DMS79 (cell line): ENCODE measurements at places on chromosomes 7 and 10.

GRCh38 chr10:36468620-36469019 lies 656.8 kb upstream of the ANKRD30A start:
- no peak for DNase-seq

DNA sequence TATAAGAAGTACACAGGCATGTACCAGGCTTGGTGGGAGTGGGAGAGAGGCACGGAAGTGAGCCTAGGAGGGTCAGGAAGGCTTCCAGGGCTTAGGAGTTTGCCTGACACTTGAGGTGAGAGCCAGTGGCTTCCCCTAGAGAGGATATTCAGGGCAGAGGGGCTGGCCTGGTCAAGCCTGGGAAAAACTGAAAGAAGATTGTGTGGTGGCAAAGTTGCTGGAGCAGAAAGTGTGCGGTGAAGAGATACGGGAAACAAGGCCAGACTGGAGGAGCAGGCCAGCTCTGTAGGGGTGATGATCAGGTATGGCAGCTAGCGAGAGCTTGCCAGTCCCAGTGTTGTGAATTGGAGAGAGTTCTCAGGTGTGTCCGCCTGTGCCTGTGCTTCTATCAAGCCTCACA lies 129.9 kb downstream of the CCNY start:
- DNase-seq, result no peak

DNA sequence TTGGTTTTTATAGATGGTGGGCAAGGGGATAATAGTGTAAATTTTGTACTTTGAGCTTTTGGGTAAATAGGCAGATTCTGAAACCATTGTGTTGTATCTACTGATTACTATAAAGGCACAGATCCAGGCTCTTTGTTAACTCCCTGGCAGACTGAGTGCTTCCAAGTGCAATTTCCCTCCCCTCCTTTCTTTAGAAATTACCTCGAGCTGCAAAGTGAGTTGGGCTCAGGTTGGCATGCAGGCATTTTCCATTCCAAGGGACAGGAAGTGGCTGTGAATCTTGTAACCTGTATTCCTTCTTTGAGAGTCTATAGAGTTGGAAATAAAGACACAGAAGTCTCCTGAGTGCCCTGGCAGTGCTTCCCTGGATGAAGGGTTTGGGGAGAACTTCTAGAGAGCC lies 494.2 kb upstream of the GALNT17 start:
- peak; percentile 33 for DNase-seq

- DNase-seq, result no peak
Observed at GRCh38 chr10:126758867-126759266, 88.4 kb upstream of the C10orf90 start.

DNA sequence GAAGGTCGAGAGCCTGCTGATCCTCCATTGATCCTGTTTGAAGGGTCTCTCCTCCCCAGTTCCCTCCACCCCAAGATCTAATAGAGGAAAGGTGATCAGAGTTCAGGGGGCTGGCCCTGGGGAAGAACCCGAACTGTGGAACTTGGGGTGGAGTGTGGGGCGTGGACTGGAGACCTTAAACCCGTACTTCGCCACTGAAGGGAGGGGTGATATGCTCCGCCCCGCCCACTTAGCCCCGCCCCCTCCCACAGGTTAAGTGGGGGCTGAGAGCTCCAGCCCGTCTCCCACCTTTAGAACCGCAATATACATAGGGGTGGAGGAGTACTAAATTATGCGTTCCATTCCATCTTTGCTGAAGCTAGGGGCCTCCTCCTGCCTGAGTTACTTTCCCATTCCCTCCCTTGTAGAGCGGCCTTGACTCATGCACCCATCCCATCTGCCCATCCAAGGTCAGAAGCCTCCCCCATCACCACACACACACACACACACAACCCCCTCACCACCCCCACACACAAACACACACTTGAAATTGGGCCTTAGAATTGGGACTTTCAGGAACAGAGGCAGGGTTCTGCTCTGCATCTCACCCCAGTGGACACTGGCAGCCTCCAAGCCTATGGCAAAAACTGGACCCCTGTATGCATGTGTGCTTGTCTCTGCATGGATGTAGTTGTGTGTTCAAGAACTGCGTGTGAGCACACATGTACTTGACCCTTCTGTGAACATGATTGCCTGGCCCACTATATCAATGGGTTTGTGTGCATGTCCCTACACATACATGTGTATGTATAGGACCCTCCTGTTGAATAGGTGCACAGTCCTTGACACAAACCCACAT lies 991 bp downstream of the SEMA4G start:
- DNase-seq, result no peak

DNA sequence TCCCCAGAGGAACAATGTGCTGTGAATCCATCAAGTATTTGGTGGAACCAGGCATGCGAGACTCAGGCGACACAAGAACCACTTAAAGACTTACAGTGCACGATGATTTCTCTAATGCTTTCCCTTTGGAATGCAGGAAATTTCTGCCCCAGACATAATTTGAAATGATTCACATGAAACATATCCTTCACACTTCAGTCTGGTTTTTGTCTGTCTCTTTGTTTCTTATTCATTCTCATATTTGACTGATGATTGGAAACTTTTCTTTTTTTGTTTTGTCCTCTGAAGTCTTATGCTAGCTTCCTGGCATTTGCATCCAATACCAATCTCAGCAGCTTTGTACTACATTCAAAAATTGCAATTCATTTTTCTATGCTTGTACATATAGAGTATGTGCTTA lies 502.8 kb downstream of the PHTF2 start:
- no peak for DNase-seq

GRCh38 chr7:155810770-155811559 lies 1.3 kb downstream of the SHH start:
- no peak for DNase-seq

DNA sequence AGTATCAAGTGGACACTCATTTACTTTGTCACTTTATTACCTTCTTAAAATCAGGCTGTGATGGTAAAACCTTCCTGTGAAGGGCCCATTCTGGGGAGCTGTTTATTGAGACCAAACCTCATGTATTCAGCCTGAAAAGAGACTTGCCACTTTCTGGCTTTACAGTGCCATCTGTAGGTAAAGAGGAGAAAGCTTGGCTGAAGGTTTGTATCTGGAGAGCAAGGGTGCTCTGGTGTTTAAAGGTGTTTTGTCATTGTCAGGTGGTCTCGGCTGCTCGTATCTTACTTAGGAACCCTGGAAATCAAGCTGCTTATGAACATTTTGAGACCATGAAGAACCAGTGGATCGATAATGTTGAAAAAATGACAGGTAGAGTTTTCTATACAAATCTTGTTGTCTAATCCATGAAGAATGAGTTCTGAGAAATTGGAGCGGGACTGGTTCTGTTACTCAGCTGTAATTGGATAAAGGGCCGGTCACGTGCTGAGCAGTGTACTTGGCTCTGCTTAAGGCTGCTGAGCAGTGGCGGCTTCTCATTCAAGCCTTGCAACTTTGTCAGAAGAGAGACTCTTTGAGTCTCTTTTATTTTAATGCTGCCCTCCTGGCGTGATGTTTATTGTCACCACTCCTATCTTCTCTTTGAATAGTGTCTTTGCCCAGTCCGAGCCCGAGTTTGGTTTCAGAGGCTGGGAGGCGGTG lies 46.9 kb downstream of the AP3M1 start:
- no peak for DNase-seq

DNA sequence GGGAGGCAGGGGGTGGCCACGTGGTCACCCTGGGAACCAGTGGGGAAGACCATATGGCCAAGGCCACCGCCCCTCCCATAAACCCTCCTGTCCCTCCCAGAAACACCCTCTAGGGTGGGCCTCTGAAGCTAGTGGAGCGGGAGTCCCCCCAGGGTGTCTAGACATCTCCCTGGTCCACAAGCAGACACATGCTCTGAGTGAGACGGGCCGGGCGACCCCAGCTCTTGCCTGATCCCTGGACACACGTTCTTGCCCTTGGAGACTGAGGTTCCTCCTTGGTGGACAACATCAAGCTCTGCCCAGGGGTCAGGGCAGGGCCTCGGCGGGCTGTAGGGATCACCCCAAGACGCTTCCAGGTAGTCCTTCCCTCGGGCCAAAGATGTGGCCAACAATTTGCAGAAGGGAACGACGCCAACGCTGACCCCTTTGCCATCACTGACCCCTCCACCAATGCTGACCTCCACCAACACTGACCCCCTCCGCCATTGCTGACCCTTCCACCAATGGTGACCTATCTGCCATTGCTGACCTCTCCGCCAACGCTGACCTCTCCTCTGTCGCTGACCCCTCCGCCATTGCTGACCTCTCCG lies 57.1 kb downstream of the FOXL3 start:
- DNase-seq, result no peak

GRCh38 chr7:138917771-138918170 lies 63.4 kb downstream of the KIAA1549 start:
- DNase-seq, result no peak

GRCh38 chr7:66571568-66571967 lies 57.1 kb upstream of the KCTD7 start:
- DNase-seq, result no peak

GRCh38 chr7:127383123-127383835 lies 9.2 kb downstream of the ZNF800 start:
- DNase-seq, result no peak

GRCh38 chr10:71766717-71767419 lies 6.5 kb downstream of the VSIR start:
- DNase-seq, result no peak

GRCh38 chr10:78540355-78541076 lies 506.9 kb downstream of the RPS24 start:
- no peak for DNase-seq

- DNase-seq, result no peak
Observed at GRCh38 chr7:11589251-11589650, 242.7 kb downstream of the THSD7A start.

GRCh38 chr7:159032322-159032721 lies 112.3 kb downstream of the VIPR2 start:
- no peak for DNase-seq

- no peak for DNase-seq
Observed at GRCh38 chr10:82210331-82210730, 335.3 kb downstream of the NRG3 start.

GRCh38 chr10:6811153-6811552 lies 231.1 kb upstream of the PRKCQ start:
- no peak for DNase-seq

- no peak for DNase-seq
Observed at GRCh38 chr7:152851881-152852417, 92.4 kb downstream of the ACTR3B start.

DNA sequence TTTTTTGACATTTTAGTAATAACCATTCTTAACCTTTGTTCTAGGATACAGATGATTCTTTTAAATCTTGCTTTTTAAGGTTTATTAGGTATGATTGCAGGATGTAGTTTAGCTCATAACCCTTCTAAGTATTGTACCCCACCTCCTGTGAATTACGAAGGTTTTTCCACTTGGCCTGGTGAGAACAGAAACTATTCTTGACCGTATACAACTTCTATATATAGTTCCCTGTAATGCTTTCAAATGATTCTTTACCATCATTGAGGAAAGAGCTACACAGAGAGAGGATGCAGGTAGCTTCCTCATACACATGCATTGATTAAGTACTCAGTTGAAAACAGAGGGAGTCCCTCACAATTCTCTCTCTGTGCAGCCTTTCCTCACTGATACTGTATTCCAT lies 86.3 kb downstream of the PALS2 start:
- DNase-seq, result no peak

- no peak for DNase-seq
Observed at GRCh38 chr10:75402486-75403143, 1.1 kb upstream of the ZNF503 start.

- no peak for DNase-seq
Observed at GRCh38 chr10:29877793-29878491, 181.4 kb downstream of the JCAD start.

DNA sequence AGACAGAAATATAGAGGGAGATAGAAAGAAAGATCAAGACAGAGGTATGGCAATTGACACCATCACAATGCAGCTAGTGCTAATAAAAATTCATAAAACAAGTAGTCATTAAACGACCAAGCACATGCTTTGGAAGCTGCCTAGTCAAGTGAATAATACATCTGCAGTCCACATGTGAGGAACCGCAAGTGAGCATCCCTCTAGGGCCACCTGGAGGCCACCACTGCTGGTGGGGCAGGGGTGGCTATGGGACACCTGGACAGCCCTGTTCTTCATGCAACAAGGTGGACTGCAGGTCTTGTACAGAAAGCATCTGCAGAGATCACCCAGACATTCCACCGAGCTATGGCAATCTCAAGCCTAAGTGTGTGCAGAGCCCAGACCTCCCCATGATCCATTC lies 451.1 kb upstream of the PFKP start:
- DNase-seq, result no peak
